ENCODE measurements at places on chromosomes 1 and 21.

GRCh38 chr1:205915354-205915990 lies 27.8 kb downstream of the SLC26A9 start:
- no peak for DNase-seq

DNA sequence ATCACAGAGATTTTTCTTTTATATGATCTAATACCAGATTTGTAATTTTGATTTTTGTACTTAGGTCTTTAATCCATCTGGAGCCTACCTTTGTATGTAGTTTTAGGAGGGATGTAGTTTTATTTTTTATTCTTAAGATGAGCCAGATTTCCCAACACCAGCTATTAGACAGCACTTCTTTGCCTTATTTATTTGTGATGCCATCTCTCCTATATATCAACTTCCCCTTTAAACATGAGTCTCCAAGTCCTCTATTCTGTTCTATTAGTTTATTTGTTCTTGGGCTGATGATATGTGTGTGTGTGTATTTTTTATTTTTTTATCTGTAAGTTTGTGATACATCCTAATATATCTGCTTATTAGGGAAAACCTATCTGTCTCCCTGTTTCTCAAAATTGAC lies 94.2 kb downstream of the PHTF1 start:
- DNase-seq = no peak

GRCh38 chr1:44724296-44724954 lies 6.5 kb downstream of the RNU5D-1 start:
- no peak for DNase-seq

- no peak for DNase-seq
Observed at GRCh38 chr1:83689921-83690868, 308.7 kb downstream of the TTLL7 start.

DNA sequence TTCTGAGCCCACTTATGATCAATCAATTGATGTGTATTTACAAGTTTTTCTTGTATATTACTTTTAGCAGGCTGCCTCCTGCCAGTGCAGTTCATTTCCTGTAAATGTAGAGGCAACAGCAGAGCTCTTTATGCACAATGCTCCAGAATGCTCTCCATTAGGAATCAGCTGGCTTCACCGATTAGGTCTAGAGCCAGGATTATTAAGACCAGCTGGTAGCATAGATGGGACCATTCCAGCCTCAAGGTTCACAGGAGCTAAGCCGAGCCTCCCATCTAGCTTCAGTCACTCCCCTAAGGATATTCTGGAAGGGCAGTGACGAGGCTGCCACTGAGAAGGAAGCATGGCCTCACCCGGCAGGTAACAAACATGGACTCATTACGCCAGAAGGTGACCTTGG lies 36.8 kb downstream of the DHRS3 start:
- no peak for DNase-seq

DNA sequence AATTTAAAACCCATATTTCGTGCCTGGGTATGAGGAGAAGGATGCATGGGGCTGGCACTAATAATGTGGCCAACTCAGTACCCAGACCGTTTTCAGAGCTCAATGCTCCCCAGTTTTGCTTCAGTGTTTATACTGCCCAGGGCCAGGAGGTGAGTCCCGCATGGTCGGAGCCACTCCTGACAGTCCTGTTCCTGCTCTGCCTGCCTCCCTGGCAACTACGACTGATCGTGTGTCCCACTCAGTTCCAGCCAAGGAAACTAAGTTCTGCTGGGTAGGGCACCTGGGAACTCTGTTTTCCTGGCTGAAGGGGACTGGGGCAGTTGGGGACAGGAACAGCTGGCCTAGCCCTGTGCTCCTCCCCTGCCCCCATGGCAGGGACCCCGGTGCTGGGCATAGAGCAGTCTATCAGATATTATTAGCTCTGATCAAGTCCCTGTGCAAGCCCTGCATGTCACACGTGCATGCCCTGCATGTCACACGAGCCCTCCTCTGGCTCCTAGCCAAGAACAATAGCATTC lies 19.2 kb downstream of the S100A7 start:
- DNase-seq = no peak

DNA sequence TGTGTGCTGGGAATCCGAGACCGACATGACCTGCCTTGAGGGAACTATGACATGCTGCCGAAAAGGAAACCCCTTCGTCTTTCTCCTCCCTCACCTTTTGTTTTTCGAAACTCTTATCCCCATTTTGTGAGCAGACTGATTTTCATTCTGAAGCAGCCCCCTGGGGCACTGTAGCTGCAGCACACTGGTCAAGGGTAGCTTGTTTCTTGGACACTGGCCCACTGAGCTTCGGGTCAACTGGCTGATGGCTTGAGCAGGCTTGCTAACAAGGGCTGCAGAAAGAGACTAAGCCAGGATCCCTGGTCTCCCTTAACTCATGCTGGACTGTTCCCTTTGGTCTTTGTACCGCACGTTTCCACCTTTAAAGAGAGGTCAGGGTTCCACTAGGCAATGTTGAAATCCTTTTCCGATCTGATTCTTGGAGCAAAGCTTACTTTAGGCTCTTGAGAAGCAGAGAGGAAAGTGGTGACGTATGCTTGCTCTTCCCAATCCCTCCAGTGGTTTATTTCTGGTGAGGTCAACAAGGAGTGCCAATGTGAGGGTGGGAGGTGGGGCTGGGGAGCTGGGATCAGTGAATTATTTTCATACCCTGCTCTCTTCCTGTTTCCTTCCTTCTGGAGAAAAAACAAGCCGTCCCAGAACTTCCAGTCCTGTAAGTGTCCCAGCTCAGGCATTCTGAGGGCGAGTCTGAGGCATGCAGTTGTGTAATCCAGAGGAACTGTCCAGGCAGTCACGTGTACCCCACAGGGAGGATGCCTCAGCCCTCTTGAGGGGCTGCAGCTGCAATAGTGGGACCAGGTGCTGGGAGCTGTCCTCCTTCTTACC lies 7.6 kb downstream of the CYP4B1 start:
- no peak for DNase-seq

GRCh38 chr1:17653728-17654351 lies 101.3 kb upstream of the ACTL8 start:
- DNase-seq = no peak

DNA sequence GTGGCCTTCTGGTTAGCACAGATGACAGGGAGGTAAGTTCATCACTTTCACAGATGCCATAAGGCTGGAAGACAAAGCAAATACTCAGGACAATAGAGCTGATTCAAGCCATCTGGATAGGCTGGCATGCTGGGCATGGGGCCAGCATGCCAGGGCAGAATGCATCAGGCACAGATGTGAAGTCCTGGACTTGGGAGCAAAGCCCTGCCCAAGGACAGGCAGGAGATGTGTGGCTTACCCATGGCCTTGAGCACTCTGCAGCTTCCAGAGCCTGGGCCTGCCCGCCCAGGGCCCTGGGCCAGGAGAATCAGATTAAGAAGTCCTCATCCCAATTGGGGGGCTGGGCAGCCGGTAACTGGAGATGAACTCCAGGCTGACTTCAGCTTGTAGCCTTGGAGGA lies 135.7 kb upstream of the ZC3H12A start:
- no peak for DNase-seq

DNA sequence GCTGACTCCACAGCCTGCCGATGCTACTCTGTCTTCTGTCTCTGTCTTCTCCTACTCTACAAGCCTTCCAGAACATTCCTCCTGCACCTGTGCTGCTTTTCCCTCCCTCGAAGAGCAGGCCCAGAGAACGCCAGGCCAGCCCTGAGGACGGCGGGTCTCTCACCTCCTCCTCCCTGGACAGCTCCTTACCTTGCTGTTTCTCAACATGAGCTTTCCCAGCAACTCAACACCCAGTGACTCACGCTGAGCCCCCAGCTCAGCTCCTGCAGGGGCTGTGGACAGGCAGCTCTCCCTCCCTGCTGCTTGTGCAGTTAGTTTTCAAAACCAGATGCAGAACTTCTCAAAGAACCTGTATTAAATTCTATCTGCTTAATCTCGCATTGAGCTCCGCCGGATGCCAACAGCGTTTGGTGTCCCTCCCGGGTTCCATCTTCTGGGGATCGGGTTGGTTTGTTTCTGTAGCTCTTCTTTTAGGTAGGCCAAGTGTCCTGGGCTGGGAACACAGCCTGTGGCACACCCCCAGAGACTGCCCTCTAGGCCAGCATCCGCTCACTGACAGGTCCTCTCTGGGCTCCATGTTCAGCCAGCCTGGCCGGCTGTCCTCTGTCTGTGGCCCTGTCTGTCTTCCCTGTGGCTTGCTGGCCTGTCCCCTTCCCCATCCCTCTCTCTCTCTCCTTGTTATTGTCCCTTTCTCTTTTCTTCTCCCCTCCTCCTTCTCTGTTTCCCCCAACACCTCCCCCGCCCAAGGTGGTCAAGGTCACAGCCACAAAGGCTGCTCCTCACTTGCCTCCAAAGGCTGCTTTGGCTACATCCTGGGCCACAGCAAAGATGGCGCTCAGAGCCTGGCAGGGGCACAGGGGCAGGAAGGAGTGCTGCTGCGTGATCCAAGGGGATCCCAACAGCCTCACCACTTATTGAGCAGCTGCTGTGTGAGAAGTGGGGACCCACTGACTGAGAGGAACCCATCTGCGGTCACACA lies 391.0 kb downstream of the MATN1 start:
- DNase-seq = no peak

DNA sequence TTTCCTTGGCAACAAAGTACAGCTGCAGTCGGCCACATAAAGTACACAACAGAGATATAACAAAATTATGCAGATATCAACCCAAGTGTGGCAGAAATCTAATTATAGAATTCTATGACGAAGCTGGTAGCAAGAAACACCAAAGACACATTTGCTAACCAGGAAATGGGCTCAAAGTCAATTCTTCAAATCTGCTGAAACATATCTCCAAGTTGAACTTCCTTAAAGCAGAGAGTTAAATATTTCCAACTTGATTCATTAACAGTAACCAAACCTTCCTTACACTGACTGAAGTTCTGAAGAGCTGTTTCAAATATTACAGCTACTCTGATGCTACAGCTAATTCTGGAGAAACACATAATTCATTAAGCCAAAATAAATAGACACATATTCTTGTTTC lies 67.6 kb upstream of the SDC3 start:
- DNase-seq = no peak

DNA sequence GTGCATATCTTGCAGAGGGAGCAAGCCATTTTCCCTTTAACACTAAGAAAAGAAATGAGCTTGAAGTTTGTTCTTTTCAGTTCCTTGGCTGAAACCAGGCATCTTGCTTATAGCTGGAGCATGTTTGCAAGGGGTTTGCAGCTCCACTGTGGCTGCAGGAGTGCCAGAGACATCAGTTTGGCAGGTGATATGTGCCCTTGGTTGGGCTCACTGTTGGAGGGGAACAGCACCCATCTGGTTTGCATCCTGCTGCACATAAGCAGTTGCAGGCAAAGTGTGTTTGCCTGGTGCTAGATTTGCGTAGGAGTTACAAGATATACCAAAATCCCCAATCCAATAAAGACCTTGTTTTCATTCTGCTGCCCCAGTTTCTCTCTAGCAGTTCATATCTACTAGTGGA lies 47.8 kb upstream of the IKBKE start:
- DNase-seq = no peak

- DNase-seq = no peak
Observed at GRCh38 chr1:160400646-160401486, 502 bp downstream of the VANGL2 start.

DNA sequence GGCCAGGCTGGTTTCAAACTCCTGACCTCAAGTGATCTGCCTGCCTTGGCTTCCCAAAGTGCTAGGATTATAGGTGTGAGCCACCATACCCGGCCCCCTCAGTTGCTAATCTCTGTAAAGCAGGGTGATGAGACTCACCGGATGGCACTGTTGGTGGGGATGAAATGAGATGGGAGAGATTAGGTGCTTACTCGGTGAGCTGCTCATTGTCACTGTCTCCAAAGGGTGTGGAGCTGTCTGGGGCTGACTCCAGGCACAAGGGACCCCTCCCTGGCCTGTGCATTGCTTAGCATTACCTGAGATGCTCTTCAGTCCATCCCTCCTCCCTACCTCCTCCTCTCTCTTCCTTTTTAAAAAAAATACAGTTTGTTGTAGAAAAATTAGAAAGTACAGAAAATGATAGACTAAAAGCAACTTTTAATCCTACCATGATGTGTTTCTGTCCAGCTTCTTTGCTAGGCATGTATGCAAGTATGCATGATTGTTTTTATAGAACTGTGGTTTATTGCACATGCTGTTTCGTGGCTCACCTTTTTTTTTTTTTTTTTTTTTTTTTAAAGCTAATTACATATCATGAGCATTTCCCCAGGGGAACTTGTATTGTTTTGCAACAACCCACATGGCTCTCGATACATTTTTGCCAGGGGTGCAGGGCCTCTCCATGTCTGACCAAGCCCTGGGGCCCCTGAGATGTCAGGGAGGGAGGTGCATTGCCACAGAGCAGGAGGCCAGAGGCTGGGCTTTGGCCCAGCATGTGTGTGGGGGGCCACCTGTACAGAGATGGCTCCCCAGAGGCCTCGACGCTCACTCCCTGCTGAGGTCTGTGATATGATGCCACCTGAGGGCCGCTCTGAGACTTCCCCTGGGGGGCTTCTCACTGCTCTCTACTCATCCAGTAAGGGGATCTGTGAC lies 55.4 kb downstream of the ARHGEF10L start:
- no peak for DNase-seq

- no peak for DNase-seq
Observed at GRCh38 chr1:53559391-53559815, 100.2 kb downstream of the DMRTB1 start.

DNA sequence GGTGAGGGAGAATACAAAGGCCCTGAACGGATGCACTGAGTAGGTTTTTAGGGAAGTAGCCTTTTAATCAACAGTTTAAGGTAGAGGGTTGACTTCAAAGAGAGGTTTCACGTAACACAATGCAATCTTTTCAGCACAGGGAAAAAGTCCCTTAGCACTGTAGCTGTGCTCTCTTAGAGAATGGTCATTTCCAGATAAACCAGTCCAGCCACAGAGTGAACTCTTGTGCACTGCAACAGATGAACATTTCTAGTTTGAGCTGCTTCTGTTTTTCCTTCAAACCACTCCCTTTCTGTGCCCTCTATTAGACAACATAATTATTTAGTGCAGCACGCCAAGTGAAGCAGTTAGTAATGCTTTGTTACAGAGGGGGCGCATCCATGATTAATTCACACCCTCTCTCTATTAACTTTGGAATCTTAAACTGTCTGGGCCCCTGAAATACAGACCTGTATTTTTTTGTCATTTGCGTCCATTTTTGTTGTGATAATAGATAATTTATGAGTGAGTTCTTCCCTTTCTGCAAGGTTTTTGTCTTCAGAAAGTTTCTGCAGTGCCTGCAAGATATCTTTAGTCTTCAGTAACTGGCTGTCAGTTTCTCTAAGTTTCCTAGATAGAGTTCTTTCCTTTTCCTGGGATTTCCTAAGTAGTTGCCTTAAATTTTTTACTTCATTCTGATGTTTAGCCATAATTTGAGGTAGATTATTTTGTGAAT lies 22.9 kb downstream of the LCA5L start:
- no peak for DNase-seq

DNA sequence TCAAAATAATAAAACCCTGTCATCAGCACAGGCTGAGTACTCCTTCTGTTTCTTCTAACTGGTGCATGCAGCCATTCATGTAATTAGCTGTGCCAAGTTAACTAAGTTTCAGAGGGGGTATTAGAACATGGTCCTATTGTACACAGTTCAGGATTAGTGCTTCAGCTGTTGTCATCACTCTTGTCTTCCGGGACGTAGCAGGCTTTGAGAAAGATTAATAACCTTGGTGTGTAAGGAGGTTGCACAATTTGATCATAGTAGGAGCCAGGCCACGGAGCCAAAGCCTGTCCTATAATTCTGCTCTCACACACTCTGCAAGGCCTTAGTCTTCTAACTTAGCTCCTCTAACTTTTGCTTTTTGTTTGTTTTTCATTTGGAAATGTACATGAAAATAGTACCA lies 44.7 kb downstream of the PTGFRN start:
- DNase-seq = no peak

- DNase-seq = no peak
Observed at GRCh38 chr1:212614453-212615200, 6.1 kb downstream of the ATF3 start.

GRCh38 chr1:206895325-206895724 lies 1.9 kb upstream of the IL24 start:
- no peak for DNase-seq

- DNase-seq = no peak
Observed at GRCh38 chr1:116273042-116273783, 99.8 kb upstream of the ATP1A1 start.
